ENCODE measurements at places on chromosomes 16 and 17.
A peak's percentile ranks its signal among the peaks of the same experiment; 100 is the strongest.

- no peak for DNase-seq
Observed at GRCh38 chr17:5943232-5943631, 126.9 kb upstream of the WSCD1 start.

DNA sequence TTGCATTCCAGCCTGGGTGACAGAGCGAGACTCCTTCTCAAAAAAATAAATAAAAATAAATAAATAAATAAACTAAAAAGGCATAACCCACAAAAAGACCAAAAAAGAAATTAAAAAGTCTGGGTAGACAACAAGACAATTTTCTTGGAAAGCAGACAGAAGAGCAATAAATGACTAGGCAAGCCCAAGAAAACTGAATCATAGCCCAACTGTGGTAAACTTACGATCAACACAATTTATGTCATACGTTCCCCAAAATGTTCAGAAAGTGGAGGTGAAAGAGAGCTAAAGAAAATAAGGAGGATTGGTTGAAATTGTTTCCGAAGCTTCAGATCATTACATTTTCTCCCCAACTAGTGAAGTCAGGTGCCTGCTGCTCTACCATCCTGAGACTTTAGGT, 31.3 kb upstream of the C17orf78 start:
- no peak for DNase-seq

DNA sequence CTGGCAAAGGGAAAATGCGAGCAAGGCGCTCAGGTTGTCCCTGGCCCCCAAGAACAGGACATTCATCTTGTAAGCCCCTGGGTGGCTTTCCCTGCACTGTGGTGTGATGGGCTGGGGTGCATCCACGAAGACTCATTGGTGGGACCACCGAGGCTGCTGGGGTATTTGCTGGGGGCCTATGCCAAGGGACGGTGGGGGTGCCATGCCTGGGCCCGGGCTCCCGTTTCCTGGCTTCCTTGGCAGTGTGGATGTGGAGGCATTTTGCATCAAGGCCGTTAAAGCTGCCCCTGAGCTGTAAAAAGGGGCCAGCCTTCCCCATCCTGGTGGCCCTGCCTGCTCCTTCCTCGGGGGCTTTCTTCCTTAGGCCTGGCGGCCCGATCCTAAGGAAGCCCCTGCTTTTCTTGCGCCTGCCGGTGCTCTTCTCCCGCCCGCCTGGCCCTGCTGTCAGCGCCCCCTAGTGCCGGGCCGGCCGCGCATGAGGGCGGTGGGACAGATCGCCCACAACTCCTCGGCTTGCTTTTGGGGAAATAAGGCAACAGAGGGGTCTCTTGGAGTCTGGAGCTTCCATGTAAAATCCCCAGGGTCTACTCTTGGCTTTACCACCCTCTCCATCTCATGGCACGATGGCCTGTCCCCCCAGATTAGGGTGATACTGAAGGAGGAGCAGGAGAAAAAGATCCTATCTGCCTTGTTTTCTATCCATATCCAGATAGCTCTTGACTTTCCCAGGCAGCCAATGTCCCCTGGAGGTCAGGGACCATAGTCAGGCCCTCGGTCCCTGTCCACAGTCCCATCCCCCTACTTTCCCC, 9.8 kb upstream of the TBX2 start:
- DNase-seq = peak; percentile 83

- no peak for DNase-seq
Observed at GRCh38 chr16:11164482-11165270, 91.3 kb downstream of the SOCS1 start.

GRCh38 chr17:60501589-60501988, 24.5 kb downstream of the APPBP2 start:
- no peak for DNase-seq

- no peak for DNase-seq
Observed at GRCh38 chr16:68995011-68995504, 110.4 kb upstream of the HAS3 start.

DNA sequence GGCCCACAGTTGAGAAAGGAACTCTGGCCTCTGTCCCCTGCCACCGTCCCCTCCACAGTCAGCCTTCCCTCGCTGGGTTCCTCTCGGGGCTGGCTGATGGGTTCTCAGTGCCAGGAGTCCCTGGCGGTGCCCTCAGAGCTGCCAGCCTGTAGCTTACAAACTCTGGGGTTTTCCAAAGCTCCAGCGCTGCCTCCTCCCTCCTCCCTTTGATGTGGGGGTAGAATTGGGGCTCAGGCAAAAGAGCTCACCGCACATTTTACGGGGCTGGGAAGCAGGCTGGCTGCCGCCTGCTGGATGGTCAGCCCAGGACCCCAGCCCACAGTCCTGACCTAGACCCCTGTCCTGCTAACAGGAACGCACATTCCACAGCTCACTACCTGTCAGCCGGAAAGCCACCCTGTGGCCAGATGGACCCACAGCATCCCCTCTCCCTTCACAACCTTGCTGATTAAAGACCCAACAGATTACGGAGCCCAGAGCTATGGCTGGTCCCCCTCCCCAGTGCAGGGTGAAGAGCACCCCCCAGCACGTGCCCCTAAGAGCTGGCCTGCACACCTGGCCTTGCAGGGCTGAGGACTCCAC, 6.0 kb downstream of the VASN start:
- no peak for DNase-seq

DNA sequence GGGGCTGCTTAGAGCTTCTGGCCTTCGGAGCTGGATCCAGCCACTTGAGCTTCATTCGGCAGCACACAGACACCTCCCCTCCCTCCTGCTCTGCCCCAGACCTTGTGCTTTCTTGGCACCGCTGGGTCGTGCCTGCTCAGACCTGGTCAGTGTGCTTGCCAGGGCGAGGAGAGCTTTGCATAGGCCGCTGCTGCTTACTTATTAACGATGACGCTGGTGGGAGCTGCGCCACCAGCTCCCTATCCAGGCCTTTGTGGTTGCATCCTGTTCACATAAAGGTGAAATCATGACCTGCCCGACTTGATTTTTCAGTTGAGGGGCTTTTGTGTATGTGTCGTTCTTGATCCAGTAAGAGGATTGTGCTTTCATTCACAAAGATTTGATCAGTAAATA, 101.1 kb downstream of the MSI2 start:
- DNase-seq = no peak

DNA sequence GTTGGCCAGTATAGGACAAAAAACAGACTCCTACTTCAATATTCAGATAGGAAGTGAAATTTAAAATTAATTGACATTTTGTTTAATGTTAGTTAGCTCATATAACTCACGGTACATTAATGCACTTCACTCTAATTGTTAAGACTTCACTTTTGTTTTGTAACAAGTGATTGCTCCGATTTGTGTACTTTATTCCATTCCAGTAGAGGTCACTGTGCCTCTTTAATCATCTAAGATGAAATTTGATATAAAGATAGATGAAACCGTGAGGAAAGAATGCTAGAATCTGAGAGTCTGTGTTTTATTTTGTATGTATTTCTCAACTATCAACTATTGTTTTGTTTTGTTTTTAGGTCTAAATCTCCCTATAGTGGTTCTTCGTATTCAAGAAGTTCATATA, 29.0 kb downstream of the RBBP6 start:
- DNase-seq = no peak

GRCh38 chr17:42784409-42784808, 4.0 kb downstream of the WNK4 start:
- no peak for DNase-seq

DNA sequence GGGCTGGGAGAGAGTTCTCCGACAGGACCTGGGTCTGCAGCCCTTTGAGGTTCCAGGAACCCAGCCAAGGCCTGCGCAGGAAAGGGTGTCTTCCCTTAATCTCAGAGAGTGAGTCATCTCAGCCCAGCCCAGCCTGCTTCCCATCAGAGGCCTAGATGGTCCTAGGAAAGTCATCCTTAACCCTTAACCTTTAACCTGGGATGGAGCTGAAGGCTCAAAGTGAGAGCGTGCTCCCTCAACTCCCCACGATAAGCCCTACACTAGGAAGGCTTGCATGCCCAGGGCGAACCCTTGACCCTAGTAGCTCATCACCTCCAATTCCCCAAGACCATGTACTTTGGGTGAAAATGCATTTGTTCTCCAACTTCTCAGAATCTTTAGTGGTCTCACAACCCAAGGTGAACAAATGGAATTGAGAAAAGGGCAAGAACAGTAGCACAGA, 4.8 kb upstream of the ATXN7L3 start:
- no peak for DNase-seq

- no peak for DNase-seq
Observed at GRCh38 chr17:58956997-58957724, 149.5 kb downstream of the TRIM37 start.

DNA sequence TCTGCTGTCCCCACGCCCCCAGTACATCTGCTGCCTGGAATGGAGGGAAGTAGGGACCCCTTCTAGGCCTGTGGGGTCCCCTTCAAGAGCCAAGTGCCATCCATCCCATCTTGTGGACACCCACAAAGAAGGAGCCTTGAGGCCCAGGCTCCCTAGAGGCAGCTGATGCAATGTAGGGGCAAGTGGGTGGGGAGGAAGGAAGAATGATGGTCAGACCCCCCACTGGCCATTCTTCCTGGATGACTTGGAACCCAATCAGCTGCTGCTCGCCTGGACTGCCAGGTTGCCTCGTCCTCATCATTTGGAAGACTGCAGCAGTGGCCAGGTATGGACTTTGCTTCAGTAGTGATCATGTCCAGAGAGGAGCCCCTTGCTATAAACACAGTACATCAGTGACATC, 48.9 kb downstream of the SMPD3 start:
- DNase-seq = no peak

DNA sequence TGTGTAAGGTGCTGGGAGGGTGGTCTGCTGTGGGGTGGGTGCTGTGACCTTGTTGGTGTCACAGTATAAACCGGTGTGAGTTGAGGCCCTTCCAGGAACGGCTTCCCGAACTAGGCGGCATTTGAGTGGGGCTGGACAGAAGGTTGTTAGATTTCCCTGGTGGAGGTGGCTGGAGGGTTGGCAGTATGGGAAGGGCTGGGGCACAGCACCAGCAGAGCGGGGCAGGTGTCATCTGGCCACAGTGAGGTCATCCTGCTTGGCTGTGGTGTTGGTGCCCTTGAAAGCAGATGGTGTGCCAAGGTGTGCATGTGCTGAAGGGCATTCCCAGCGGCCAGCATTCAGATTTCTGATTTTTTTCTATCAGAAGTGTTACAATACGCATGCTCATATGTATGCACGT, 28.1 kb downstream of the BANP start:
- DNase-seq = no peak

GRCh38 chr17:9037736-9038135, 16.4 kb downstream of the NTN1 start:
- no peak for DNase-seq

DNA sequence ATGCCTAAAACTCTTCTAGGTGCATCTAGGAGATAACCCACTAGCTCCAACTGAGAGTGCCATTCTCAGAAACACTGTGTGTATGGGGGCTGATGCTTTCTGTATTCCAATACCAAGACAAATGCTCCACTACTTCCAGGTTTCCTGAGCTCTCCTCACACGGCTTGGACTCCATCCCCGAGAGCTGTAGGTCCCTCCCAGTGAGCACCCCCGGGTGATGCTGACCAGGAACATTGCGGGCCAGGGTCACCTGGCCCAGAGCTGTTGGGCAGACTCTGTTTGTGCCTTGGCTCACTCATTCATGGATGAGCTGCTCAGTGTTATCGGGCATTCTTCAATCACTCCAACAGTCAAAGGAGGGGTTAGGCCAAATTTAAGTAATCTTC, 7.0 kb downstream of the CUEDC1 start:
- no peak for DNase-seq

All from nephron progenitor cell (in vitro differentiated cells).